ENCODE measurements at places on chromosomes 2 and 18.

DNA sequence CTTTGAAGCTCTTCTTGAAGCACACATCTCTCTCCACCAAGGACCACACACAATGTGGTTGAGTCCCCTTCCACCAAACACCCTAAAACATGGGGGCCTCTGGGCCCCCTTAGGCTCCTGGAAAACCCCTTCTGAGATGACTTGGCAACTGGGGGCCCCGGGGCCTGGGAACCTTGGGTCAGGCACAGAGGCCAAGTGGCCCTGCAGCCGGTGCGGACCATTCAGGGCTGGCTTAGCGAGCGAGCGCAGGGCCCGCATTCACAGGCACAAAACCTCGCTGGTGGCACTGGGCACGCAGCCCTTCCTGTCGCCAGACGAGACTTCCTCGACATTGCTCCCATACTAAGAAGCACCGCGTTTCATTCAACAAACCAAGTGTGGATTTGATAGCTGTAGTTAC lies 111.2 kb upstream of the ID2 start:
- no peak for DNase-seq

GRCh38 chr18:74796841-74797576 lies 199.3 kb downstream of the ZNF407 start:
- DNase-seq = no peak

DNA sequence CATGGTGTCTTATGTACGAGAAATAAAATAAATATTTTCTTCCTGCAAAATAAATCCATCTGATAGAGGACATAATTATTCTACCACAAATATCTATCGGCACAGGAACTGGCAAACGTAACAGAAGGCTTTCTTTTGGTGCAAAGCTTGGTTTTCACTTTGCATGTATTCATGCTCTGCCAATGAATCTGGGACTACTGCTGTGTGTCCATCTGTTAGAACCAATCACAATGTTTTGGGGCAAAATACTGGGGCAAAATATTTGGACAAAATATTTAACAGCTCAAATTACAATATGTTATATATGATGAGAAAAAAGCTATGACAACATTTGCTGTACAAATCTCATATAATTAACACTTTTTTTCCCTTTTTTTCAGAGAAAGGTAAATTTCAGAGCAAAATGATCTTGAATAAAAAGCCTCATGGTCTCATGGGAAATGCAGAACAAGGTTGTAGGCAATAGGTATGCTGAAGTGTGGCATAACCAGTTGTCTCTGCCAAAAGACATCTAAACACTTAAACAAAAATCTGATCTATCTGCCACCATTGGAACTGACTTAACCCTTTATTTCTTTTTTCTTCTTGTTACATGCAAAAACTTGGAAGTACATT lies 923.2 kb downstream of the CPS1 start:
- DNase-seq = no peak

DNA sequence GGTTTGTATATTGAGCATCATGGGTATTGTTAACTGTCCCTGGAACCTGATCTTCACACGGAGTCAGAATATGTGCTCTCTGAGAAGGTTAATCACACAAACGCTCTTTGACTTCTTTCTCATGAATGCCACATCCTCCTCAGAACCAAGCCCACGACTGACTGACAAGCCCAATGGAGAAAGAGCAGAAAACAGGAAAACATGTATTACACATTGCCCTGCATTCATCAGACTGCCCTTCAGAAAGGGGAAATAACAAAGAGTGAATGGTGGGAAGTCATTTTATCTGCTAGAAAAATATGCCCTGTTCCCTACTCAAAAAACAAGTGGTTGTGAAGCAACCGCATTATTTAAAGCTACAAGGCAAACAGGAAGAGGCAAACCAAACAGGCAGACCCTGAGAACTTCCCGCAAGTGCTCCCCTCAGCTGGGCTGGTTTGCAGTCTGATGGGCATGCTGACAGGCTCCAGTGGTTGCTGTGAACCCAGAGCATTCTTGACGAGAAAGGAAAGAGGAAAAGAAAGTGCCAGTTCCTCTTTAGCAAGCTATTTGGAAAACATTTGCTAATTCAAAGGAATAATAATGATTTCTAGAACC lies 172.9 kb upstream of the SETBP1 start:
- no peak for DNase-seq

GRCh38 chr2:120444691-120445240 lies 98.8 kb downstream of the INHBB start:
- no peak for DNase-seq

- DNase-seq = no peak
Observed at GRCh38 chr18:48193521-48194492, 215.4 kb downstream of the ZBTB7C start.

DNA sequence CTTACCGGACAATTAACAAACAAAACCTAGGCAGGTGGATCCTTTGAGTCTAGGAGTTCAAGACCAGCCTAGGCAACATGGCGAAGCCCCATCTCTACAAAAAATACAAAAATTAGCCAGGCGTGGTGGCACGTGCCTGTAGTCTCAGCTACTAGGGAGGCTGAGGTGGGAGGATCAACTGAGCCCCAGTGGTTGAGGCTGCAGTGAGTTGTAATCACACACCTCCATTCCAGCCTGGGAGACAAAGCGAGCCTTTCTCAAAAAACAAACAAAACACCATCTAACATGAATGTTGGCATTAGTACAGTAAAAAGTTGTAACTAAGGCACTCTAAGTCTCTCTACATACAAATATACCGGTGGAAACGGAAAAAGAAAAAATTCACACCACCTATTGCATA lies 5.3 kb downstream of the SP3 start:
- DNase-seq = no peak

DNA sequence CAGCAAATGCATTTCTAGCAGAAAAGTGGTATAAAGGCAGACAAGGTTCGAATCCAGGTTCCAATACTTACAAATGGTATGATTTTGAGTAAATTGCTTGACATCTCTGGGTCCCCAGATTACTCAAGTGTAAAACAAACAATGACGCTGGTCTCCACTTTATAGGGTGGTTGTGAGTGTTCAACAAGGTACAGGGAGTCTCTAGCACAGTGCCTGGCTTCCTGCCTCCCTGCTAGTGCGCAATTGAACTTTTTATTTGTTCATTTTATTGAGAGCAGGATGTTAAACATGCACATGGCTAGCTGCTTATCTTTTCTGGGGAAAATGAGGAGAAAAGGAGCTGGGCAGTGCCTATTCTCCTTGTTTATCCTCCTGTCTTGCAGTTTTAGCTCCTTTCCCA lies 74.9 kb upstream of the MYL1 start:
- DNase-seq = no peak

GRCh38 chr2:110707386-110707965 lies 24.9 kb upstream of the ACOXL start:
- DNase-seq = no peak

- no peak for DNase-seq
Observed at GRCh38 chr18:11293794-11294193, 144.4 kb upstream of the PIEZO2 start.

DNA sequence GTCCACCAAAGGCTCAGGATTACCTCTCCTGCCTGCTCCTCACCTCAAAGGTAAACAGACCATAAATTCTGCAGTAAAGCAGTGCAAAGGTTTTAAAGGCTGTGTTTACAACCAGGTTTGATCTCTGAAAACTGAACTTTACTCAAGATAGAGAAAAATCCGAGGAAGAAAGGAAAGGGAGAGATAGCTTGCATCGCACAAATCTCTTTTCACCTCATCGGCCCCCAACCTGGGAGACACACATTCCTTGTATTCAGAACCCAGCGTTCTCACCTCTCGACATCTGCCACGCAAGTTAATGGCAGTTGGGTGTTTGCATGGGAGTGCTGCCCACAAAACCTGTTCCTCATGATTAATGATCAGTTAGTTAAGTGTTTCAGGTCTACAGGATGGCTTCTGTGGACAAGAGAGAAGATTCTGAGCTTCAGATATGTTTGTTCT lies 72.6 kb downstream of the GATA6 start:
- no peak for DNase-seq

GRCh38 chr2:85889627-85890281 lies 964 bp upstream of the ST3GAL5 start:
- DNase-seq = no peak

- DNase-seq = no peak
Observed at GRCh38 chr2:182870227-182870626, 3.8 kb upstream of the FRZB start.

- DNase-seq = no peak
Observed at GRCh38 chr2:71788186-71788525, 334.8 kb downstream of the DYSF start.

DNA sequence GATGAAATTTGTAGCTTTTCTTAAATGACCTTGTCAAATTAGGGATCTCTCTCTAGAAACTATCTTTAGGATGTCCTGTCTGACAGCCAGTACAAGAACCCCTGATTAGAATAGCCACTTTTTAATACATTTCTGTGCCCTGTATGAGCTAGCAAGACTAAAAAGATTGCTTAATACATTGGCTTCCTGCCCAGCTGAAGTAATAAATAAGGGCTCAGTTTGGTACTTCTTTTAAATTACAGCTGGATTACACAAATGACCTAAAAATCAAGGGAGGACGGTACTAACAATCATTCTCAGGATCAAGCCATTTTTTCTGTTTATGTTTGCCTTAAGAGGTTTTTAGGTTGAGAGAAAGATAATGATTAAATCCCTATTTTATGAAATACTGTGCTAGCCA lies 11.6 kb upstream of the OLA1 start:
- DNase-seq = no peak

- DNase-seq = no peak
Observed at GRCh38 chr2:163664610-163665009, 71.2 kb downstream of the FIGN start.

DNA sequence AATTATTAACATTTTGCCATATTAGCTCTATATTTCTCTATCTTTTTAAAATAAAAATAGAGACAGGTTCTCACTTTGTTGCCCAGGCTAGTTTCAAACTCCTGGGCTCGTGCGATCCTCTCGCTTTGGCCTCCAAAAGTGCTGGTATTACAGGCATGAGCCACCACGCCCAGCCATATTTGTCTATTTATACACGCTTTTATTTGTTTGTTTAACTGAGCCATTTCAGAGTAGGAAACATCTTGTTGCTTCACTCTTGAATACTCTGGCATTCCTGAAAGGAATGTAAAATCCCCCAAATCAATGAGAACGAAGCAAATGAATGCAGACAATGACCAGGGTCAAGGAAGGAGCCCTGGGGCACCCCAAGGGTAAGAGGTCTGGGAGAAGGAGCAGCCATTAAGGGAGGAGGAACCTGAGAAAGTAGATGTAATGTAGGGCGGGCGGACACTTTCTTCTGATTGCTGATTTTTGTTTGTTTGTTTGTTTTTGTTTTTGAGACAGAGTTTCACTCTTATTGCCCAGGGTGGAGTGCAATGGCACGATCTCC lies 31.7 kb upstream of the RAB1A start:
- DNase-seq = no peak

DNA sequence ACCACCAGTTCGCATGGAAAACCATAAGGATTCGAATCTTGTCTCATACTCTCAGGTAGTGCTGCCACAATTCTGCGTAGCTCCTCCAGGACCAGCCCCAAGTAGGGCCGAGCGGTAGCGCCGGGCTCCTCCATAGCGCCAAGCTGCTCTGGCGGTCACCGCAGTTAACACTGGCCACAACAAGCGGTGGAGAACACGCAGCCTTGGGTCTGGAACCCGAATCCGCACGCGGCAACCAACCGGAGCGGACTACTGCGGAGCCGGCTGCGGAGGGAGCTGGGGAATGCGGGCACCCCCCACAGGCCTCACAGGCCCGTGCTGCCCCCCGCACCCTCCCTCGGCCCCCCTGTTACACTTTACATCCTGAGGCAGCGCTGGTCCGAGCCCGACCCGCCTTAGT lies 531.5 kb downstream of the STK39 start:
- no peak for DNase-seq
